Thoracic aorta (tissue), 2 donors: ENCODE measurements at places on chromosomes 16 and 17. TPM values are rescaled to one million over a fixed set of nuclear protein-coding genes. Genes with fewer than 3 reads are reported as not detected.

DNA sequence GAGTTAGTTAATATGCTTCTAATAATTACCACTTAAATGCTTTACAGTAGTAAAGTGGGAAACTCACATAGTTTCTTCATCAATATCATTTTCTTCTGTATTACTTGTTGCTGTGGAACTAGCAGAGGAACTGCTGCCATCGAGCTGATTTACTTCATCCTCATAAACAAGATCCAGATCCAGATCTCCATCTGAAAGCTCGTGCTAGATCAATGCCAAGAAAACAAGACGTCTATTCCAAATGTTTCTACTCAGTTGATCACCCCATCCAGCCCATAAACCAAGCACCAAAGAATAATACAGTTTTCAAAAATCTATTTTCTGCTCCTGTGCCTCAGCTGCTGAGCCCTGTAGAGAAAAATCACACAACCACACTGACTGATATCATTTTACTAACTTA, 59.1 kb downstream of the TRIM37 start:
- DNase-seq: no peak

DNA sequence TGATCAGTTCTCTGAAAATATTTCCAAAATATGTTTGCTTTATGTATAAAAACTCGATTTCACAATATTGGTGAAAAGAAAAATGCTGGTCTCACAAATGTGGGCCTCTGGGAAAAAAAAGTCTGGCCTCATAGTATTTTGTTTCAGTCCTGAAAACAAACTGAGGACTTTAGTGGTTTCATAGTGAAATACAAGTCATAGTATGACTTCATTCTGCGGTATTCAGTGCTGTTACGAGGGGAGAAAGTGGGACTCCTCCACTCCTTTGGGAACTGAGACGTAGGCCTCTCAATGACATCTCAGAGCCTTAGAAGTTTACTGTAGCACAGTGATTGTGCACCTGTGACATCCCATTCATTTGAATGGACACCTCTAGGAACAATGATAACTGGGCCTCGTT, 56.0 kb downstream of the CYB561 start:
- no peak for DNase-seq

The TMEM132E gene
- 0.56 TPM for total RNA-seq

DNA sequence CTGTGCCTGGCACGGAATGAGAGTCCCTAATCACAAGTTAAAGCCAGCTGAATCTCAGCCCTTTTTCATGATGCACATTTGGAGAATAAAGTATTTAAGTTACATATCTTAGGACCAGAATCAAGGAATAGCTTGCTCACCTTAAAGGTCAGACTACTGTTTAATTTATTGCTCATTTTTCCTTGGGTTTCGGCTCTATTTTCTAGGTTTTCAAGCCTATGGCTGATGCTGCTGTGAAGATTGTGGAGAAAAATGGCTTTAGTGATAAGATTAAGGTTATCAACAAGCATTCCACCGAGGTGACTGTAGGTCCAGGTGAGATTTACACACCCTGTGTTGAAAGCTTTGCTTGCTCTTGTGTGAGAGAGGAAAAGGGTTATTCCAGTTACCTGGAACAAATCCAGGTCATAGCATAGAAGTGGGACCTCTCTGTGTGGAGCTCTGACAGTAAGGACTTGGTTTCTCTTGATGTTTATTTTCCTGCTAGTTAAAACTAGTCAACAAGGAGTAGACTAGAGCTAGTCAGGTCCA, 18.1 kb downstream of the PRMT7 start:
- DNase-seq: no peak

The MARF1 gene
- total RNA-seq: 49.6 TPM

- DNase-seq: no peak
These were observed 14.2 kb downstream of the CX3CL1 start for GRCh38 chr16:57386381-57386951.

- DNase-seq: no peak
These were observed 997 bp upstream of the CDH11 start for GRCh38 chr16:65122724-65123395.

The HSBP1 gene
- 15.0 TPM for total RNA-seq

- no peak for DNase-seq
These were observed 5.5 kb downstream of the FLOT2 start for GRCh38 chr17:28892024-28892423.

DNA sequence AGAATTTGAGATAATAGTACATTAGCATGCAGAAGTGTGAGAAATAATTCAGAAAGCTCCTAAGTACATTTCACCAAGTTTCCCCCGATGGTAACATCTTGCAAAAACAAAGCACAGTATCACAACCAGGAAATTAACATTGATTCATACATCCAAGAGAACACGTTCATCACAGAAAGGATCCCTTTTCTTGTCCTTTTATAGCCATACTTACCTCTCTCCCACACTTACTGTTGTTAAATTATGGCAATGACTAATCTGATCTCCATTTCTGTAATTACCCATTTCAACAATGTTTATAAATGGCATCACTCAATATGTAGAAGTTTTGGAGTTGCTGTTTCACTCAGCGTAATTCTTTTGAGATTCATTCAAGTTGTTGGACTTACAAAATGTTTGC, 1260.0 kb downstream of the CDH8 start:
- DNase-seq: no peak

The BCL6B gene
- total RNA-seq: 5.7 TPM

DNA sequence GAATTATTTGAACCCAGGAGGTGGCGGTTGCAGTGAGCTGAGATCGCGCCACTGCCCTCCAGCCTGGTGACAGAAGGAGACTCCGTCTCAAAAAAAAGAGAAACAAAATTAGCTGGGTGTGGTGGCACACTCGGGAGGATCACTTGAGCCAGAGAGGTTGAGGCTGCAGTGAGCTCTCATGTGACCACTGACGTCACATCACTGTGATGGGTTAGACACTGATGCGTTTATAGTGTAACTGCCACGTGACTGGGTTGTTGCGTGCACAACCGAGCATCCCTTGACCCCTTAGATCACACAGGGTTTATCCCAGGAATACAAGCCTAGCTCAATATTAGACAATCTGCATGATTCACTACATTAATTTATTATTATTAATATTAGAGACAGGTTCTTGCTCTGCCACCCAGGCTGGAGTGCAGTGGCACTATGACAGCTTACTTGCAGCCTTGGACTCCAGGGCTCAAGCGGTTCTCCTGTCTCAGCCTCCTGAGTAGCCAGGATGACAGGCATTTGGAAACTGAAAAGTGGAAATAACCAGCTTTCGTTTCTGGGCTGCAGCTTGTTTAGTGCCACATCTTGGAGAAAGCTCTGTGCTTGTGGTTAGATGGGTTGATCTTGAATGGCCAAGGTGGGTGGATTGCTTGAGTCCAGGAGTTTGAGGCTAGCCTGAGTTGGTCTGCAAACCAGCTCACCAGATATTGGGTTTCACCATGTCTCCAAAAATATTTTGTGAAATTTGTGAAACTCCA, 26.4 kb upstream of the ABR start:
- no peak for DNase-seq

DNA sequence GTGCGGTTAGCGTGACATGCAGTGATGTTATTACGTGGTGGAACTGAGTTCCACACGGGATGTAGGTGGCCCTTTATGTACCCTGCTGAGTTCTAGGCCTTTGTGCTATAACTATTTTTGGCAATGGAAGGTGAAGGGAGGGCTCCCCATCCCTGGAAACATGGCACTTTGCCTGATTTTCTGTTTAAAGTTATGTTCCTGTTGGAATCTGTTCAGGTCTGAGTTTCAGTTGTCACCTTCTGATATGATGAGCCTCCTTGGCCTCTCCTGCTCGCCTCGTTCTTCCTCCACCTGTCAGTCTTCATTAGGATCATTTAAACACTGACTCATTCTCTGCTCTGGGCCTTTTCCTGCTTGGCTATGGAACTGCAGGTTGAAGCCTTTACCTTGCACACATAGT, 200.6 kb downstream of the FTO start:
- no peak for DNase-seq

- no peak for DNase-seq
These were observed 20.1 kb downstream of the YWHAE start for GRCh38 chr17:1379930-1380313.

The TMC7 gene
- total RNA-seq: 0.49 TPM

The KRTAP9-2 gene
- total RNA-seq: not detected

- no peak for DNase-seq
These were observed 20.1 kb upstream of the ALKBH5 start for GRCh38 chr17:18163547-18163946.

The SLC2A4 gene
- total RNA-seq: 1.2 TPM

DNA sequence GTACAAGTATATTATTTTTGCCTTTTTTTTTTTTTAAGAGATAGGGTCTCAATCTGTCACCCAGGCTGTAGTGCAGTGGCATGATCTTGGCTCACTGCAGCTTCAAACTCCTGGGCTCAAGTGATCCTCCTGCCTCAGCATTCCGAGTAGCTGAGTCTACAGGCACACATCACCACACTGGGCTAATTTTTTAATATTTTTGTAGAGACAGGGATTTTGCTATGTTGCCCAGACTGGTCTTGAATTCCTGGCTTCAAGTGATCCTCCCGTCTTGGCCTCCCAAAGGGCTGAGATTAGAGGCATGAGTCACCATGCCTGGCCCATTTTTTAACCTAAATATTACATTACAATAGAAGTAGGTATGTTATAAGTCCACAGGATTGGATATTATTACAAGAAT, 3.2 kb downstream of the TERB1 start:
- DNase-seq: no peak

The MYH8 gene
- not detected for total RNA-seq

The IRF8 gene
- 28.8 TPM for total RNA-seq

- DNase-seq: no peak
These were observed 93.2 kb upstream of the ZNF469 start for GRCh38 chr16:88289561-88289960.

GRCh38 chr17:82789051-82789592, 37.3 kb downstream of the TBCD start:
- DNase-seq: no peak

- no peak for DNase-seq
These were observed 54.7 kb downstream of the SLC6A2 start for GRCh38 chr16:55710466-55710865.

The CHP2 gene
- total RNA-seq: not detected

The YPEL3 gene
- total RNA-seq: 105 TPM

GRCh38 chr16:15980329-15980728, 30.9 kb downstream of the ABCC1 start:
- DNase-seq: no peak

DNA sequence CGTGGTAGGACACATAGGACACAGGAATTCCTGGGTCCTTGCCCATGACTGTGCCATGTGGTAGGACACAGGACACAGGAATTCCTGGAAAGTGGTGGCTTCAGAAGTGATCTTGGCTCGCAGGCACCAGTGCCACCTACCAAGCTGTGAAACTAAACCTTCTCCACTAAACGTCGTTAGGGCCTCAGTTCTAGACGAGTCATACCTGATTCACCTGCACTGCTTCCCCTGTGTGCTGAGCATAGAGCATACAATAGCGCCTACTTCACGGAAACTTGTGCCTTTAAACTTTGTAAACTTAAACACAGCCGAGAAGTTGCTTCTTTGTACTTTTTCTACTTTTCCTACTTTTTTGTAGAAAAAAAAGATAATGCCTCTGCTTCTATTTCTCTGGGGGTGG, 4.8 kb downstream of the SOX8 start:
- DNase-seq: no peak

The CHRNE gene
- not detected for total RNA-seq

GRCh38 chr16:11909653-11910545, 5.9 kb downstream of the GSPT1 start:
- no peak for DNase-seq

GRCh38 chr17:38606646-38607611, 1.2 kb upstream of the SRCIN1 start:
- no peak for DNase-seq

DNA sequence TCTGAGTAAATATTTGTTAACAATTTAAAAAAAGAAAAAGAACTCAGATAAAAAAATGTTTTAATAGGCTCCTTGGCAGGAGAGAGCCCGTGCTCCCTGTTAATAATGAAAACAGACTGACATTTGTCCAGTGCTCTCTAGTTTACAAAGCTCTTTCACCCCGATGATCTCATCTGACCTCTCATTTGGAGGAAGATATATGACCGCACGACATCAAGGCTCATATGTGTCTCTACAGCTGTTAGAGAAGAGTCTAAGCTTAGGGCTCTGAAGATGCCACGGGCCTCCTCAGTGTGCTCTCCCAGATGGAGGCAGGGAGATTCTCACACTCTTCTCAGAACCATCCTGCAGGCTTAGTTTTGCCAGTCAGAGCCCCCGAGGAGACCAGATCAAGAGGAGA, 280.8 kb upstream of the IRX5 start:
- DNase-seq: no peak

The PITPNC1 gene
- total RNA-seq: 28.8 TPM

- no peak for DNase-seq
These were observed 16.4 kb downstream of the FAM20A start for GRCh38 chr17:68584581-68585303.

DNA sequence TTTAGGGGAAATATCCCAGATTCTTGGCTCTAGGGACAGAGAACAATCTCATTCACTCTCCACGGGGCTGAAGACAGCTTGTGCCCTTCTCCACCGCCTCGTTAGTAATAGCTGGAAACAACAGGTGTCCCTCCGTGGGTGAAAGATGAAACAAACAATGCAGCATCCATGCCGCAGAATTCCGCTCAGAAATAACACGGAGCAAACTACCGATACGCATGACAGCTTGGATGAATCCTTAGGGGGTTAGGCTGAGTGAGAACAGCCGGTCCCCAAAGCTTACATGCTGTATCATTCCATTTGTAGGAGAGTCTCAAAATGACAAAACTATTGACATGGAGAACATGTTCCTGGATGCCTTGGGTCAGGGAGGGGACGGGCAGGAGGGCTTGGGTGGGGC, 29.4 kb upstream of the CACNG1 start:
- no peak for DNase-seq

DNA sequence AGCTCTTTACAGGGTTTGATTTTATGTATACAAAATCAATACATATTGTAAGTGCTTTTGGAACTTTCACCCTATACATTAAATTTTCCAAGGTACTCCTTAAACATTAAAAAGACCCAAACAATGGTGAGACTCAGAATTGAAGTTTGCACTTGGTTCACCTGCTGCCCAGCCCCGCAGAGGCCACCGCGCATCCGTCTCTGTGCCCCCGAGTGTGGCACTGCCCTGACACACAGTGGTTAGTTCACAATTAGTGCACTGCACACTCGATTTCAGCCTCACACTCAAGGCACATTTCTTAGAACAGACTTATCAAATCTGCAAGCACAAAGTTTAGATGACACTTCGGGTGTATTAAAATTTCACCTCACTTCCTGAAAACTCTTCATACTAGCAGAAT, 38.3 kb downstream of the USP7 start:
- no peak for DNase-seq

- no peak for DNase-seq
These were observed 674 bp downstream of the ZNF688 start for GRCh38 chr16:30570636-30571444.

- no peak for DNase-seq
These were observed 6.0 kb downstream of the GAA start for GRCh38 chr17:80107231-80108021.

GRCh38 chr16:50448522-50448921, 79.7 kb upstream of the BRD7 start:
- no peak for DNase-seq

- no peak for DNase-seq
These were observed 26.8 kb upstream of the NKD1 start for GRCh38 chr16:50521246-50521900.

The PERCC1 gene
- not detected for total RNA-seq
